Jurkat, Clone E6-1 (cell line): ENCODE measurements at places on chromosomes 4 and X.

GRCh38 chr4:121950680-121951520, 960 bp downstream of the TRPC3 start:
- no peak for DNase-seq

DNA sequence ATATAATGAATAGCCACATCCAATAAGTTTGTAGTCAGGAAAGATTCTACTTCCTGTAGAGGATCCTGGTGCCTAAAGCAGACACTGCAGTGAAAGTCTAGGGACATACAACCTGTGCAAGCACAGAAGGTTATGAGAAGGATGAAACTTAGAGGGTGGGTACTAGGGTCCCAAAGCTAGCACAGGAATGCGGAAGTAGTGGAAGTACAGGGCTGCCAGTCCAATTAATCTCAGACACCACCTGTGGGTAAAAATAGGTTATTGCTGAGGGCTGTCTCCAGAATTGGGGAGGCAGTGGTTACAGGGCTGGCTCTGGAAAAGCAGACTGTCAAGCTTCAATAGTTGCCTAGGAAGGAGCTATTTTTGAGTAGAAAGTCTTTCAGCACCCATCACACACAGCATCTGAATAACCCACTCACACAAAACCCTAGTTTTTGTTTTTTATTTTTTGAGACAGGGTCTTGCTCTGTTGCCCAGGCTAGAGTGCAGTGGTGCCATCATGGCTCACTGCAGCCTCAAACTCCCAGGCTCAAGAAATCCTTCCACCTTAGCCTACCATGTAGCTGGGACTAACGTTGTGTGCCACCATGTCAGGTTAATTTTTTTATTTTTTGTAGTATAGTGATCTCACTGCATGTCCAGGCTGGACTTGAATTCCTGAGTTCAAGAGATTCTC, 50.8 kb upstream of the ELF2 start:
- peak; percentile 15 for DNase-seq

DNA sequence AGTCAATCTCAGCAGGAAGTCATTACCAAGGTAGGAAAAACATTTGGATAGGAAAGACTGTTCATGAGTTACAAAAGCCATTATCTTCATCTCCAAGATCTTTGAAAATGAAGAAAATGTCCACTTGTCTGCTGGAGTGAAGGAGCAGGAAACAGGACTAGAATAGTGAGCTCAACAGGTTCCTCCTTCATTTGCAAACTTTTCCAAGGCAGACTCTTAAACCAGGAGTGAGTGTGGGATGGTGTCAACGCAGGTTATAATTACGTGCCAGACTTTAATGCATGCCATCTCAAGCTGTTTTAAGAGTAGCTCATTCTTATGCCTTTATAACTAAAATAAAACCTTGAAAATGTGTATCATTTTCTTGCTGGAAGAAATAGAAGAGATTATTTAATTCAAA, 3.4 kb upstream of the REELD1 start:
- DNase-seq = no peak

GRCh38 chr4:73603271-73603710, 16.9 kb downstream of the RASSF6 start:
- no peak for DNase-seq

DNA sequence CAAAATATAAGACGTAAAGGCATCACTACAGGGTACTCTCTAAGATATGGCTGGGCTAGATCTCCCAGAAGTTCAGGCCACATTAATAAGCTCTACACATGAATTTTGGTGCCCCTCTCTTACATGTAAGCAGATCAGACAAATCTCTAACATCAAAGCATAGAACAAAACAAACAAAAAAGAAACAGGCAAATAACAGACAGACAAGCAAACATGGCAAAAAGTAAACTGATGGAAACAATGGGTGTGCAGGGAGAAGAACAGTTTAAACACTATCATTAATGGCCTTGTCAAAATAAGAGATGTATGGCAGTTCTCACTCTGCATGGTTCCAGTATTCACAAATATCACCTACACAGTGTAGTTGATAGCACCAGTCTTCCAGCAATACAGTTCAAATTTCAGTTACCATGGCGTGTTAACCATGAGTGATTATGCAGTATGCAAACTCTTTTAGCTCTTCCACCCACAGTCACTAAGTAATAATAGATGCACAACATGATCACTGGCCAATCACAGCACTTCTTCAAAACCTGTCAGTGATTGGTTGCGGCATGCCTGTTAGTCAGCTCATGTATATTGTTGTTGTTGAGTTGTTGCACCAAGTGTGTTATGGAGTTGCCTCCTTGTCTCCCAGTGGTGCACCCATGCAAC, 110.7 kb upstream of the TLR3 start:
- no peak for DNase-seq

- DNase-seq = no peak
Measured at GRCh38 chrX:52933976-52934703, 24.2 kb downstream of the FAM156A start.

- no peak for DNase-seq
Measured at GRCh38 chr4:109007976-109008375, 245.1 kb upstream of the ETNPPL start.

- no peak for DNase-seq
Measured at GRCh38 chr4:84673475-84674240, 90.7 kb downstream of the CDS1 start.

DNA sequence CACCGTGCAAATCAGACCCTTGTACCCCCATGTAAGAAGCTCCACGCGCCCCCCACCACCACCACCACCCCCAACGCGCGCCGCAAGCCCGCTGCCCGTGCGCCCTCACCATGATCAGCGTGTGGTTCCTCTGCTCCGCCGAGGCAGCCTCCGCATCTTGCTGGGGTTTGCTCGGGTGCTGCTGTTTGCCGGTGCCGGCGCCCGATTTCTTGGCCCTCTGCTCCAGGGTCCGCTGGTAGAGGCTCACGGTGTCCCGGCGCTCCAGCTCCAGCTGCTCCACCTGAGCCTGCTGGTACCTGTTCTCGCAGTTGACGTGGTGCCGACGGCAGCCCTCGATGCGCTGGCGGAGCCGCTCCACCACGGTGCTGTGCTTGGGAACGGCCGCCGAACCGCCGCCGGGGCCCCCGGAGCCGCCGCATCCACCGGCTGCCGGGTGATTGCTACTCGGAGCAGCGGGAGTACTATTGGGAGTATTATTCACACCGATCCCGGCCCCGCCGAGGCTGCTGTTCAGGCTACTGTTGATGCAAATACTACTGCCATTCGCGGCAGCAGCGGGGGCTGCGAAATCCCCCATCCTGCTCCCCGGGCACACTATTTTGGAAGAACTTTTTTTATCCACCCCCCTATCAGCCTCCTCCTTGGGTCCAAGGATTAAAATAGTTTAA, 1.1 kb downstream of the MAML3 start:
- no peak for DNase-seq

DNA sequence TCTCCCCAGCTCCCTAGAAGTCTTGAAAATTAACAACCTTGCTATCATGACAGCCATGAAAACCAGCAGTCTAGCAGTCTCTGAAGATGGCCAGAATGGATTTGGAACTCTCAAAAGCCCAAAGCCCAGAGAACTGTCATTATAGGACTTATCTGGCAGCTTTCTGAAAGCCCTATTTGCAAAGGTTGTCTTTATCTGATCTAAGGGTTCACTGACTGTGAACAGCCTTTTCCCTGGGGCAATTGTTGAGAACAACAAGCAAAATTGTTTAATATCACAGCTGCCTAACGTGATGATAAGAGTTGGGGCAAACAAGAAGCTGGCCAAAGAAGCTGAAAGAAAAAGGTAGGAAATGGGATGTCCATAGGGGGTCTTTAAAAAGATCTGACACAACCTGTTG, 20.9 kb upstream of the KLHL8 start:
- no peak for DNase-seq

- DNase-seq = no peak
Measured at GRCh38 chr4:150348079-150348478, 233.9 kb upstream of the MAB21L2 start.

- DNase-seq = no peak
Measured at GRCh38 chr4:184955636-184956035, 62.7 kb upstream of the HELT start.

- DNase-seq = no peak
Measured at GRCh38 chrX:150736475-150736874, 43.3 kb downstream of the MTMR1 start.

GRCh38 chr4:51842167-51842553, 793 bp upstream of the DCUN1D4 start:
- no peak for DNase-seq

GRCh38 chrX:124010157-124010556, 48.7 kb downstream of the STAG2 start:
- no peak for DNase-seq

DNA sequence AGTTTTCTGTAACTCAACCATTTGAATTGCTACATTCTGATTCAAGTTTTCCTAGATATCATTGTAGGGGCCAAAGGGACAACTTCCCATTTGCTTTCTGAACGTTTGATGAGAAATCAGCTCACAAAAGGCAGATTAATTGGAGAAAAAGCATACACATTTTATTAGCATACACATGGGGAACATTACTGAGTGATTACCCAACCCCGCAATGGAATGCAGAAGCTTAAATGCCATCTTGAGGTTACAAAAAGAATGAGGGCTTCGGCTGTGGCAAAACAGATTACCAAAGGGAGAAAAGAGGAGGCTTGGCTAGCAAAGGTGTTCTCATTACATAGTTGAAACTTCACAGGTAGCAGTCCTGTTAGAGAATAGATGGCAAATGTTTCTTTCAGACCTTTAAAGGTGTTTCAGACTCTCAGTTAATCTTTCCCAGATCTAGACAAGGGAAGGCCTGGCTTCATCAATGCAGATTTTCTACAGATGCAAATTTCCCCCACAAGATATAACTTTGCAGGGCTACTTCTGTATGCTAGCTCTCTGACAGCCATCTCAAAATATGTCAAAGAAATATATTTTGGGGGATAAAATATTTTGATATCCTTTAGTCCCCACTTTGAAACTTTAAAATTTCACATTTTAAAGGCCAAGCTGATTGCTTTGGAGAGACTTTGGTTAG, 26.5 kb upstream of the HERC6 start:
- no peak for DNase-seq

DNA sequence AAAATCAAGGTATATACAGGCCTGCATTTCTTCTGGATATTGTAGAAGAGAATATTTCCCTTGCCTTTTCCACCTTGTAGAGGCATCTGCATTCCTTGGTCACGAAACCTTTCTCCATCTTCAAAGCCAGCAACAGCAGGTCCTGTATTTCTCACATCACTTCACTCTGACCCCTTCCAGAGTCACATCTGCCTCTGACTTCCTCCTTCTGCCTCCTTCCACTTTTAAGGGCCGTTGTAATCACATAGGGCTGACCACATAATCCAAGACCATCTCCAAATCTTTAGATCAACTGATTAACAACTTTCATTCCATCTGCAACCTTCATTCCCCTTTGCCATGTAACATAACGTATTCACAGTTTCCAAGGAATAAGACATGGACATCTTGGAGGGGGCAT, 38.3 kb upstream of the NDP start:
- no peak for DNase-seq

DNA sequence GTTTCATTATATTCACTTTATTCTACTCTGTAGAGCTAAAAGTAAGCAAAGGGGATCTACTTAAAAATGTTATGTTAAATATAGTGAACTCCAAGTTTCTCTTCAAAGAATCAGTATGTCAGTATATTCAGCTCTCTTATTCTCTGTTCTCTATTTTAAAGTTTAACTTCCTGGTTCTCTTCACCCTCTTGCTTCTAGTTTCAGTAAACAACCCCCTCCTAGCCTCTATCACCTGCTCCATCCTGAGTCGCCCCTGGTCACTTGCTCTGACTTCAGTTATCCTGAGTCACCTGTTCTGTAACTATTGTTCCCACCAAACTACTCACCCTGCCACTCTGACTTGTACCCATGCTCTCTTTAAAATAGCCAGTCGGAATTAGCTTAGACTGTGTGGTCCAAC, 180.9 kb upstream of the AADAT start:
- no peak for DNase-seq

GRCh38 chr4:169847171-169847570, 89.4 kb upstream of the HPF1 start:
- DNase-seq = no peak

- DNase-seq = no peak
Measured at GRCh38 chr4:42554072-42554471, 102.8 kb downstream of the ATP8A1 start.

DNA sequence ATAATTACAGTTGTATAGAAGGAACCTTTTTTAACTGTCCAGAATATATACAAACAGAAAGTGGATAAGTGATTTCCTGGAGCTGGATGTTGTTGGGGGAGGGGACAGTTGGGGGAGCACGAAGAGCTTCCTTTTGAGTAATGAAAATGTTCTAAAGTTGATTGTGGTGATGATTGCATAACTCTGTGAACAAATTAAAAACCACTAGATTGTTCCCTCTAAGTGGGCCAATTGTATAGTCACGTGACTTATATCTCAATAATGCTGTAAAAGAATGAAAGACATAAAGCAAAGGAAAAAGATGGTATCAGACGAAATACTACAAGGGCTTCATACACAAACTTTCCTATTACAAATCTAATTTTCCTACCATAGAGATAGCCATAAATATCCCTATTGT, 2.7 kb downstream of the CT55 start:
- DNase-seq = no peak

GRCh38 chr4:90718931-90719330, 591.7 kb downstream of the CCSER1 start:
- DNase-seq = no peak
